Renal pelvis (tissue), 12 donors: ENCODE measurements at places on chromosomes 11 and 22. TPM values are rescaled to one million over a fixed set of nuclear protein-coding genes. Genes with fewer than 3 reads are reported as not detected.
A peak's percentile ranks its signal among the peaks of the same experiment; 100 is the strongest.

DNA sequence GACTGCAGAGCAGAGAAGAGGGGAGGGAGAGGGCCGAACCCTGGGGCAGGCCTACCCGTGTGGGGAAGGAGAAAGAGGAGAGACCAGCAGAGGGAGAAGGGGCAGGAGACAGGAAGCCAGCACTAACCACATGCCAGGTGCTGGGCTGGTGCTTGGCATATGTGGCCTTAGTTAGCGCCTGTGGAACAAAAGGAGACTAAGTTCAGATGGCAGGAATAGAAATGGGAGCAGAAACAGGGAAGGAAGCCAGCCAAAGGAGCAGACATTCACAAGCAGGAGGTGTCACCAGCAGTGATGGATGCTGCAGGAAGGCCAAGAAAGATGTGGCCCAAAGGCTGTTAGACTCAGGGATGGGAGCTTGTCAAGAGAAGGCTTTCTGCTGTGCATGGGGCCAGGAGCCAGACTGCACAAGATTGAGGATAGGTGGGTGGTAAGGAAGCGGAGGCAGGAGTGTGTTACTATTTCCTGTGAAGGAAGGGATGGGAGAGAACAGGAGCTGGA, 26.7 kb downstream of the TREH start:
- no peak for DNase-seq

DNA sequence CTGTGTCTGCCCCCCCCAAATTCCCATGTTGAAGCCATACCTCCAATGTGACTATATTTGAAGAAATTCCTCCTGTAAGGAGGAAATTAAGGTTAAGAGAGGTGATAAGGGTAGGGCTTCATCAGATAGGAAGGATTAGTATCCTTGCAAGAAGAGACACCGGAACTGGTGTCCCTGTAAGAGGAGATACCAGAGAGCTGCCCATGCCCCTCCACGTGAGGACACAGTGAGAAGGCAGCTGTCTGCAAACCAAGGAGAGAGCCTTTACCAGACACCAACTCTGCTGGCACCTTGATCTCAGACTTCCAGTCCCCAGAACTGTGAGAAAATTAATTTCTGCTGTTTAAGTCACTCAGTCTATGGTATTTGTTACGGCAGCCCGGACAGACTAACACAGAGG, 109.3 kb downstream of the ARFGAP2 start:
- DNase-seq, result no peak

DNA sequence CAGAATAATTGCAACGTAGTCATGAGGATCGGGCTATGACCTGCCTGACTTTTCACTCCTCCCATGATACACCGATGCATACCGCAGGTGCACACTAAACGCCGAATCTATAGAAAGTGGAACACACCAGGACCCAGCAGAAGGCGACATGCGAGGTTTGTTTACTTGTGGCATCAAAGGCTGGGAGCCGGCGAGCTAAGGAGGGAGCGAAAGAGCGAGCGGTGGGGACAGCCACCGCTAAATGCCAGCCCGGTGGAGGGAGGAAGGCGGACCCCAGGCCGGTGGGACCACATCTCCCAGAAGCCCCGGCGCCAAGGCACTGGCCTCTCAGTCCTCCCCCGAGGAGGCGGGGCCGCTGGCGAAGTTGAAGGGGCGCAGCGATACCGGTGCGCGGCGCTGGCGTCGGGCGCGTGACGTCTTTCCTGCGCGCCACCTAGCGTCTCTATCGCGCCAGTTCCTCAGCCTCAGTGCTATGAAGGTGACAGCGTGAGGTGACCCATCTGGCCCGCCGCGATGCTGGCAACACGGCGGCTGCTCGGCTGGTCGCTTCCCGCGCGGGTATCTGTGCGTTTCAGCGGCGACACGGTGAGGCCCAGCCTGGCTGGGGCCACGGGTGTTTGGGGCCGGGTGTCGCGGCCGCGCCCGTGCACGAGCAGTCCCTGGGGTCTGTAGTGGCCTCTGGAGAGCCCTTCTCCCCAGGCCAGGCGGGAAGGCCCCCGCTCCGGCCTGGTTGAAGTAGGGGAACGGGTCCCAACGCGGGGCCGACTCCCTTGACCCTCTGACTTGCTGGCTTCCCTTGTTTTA, at the start of gene NDUFV1:
Gene NDUFV1, plus strand, starts transcription at position 445 of the 804 bp plus-strand sequence. Its CDS starts 69 bp downstream, at position 514.
- DNase-seq, result peak; percentile 96

GRCh38 chr22:44395118-44396005, 82.6 kb upstream of the SHISAL1 start:
- no peak for DNase-seq

Gene DNAJB13
- 5.4 TPM for polyA plus RNA-seq

GRCh38 chr11:62122076-62122475, 1.7 kb upstream of the INCENP start:
- DNase-seq, result no peak

Gene PC
- polyA plus RNA-seq, result 56.3 TPM

- DNase-seq, result peak; percentile 29
Observed at GRCh38 chr11:59755701-59756557, 753 bp downstream of the STX3 start.

- no peak for DNase-seq
Observed at GRCh38 chr11:61955422-61956135, 5.4 kb downstream of the BEST1 start.

Gene MS4A15
- not detected for polyA plus RNA-seq

GRCh38 chr11:94760296-94760695, 7.9 kb upstream of the AMOTL1 start:
- DNase-seq, result no peak

GRCh38 chr11:108906826-108907225, 242.0 kb downstream of the DDX10 start:
- no peak for DNase-seq

GRCh38 chr22:44411226-44412135, 86.6 kb downstream of the RTL6 start:
- DNase-seq, result no peak

Gene BMAL1
- polyA plus RNA-seq, result 12.7 TPM

- no peak for DNase-seq
Observed at GRCh38 chr11:82038154-82038553, 695.5 kb downstream of the FAM181B start.

Gene HYLS1
- 12.4 TPM for polyA plus RNA-seq

Gene RFPL1
- 2.0 TPM for polyA plus RNA-seq

DNA sequence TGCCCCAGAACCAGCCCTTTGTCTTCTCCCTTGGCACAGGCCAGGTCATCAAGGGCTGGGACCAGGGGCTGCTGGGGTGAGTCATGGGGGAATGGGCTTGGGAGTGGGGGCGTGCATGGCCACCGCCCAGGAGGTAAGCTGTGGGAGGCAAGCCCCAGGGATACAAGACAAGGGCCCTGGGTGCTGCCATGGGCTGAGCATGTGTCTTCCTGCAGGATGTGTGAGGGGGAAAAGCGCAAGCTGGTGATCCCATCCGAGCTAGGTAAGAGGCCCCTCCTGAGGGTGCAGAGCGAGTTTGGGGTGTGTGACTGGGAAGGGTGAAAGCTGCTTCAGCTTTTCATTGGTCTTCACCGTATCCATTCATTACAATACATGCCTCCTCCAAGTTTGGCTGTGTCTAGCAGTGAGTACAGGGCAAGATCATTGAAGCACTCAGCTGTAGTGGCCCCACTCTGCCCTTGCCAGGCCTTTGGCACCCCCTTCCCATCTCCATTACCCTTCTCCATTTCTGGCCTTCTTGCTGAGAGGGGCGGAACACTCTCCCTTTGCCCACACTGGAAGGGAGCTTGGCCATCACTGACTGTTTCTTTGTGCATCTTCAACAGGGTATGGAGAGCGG, 2.5 kb downstream of the FKBP2 start:
- no peak for DNase-seq

DNA sequence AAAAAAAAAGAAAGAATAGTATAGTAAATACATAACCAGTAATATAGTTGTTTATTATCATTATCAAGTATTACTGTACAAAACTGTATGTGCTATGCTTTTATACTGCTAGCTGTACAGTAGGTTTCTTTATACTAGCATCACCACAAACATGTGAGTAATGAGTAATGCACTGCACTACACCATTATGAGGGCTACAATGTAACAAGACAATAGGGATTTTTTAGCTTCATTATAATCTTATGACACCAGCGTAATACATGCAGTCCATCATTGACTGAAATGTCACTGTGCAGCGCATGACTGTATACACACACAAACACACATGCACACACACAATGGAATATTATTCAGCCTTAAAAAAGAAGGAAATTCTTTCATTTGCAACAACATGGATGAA, 111.5 kb upstream of the ZBED5 start:
- DNase-seq, result no peak

Gene RIBC2
- polyA plus RNA-seq, result 8.0 TPM
